GM12892 (cell line): ENCODE measurements at places on chromosomes 4 and X.

DNA sequence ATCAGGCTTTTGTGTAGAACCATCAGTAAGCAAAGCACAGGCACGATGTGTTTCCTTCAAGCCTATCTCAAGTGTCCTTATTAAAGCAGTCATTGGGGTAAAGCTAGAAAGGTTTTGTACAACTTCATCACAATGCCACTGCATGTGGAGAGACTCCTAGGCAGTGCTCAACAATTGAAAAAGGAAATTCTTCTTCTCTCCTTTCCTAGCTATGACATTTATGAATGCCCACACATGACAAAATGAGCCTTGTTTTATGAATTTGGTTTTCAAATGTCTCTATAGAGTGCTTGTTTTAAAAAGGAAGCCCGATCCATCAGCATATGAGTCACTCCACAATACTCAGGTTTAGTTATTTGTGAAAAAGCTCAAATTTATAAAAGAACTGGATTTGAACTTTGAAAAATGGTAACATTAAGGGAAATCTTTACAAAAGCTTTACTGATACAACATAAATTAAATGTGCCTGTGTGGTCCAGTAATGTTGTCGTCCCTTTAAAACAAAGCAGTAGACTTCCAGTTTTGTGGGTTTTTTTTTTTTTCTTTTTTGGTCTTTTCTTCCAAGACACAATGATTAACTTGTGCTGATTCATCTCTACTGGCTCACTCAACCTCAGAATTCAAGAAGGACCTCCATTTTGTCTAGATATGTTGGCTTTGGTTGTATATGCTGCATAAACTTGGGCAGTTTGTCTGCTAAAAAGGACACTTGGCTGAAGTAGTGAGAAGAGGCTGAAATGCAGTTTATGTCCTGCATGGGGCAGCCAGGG is 273.8 kb downstream of the GASK1B start:
- no peak for DNase-seq

GRCh38 chr4:4455210-4455865 is 68.4 kb downstream of the NSG1 start:
- no peak for DNase-seq

DNA sequence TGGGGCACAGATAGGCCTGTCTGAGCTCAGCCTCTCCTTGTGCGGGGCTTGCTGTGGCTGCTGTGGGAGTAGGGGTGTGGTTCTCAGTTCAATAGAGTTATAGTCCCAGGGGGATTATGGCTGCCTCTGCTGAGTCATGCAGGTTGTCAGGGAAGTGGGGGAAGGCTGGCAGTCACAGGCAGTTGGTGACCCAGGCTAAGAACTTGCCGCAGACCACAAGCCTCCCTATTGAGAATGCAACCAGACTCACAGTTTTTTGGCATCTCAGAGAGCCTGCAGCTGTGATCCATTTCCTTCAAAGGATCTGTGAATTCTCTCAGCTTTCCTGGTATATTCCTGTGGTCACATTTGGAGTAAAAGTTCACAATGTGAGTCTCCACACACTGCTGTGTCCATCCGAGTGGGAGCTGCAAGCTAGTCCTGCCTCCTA is 364.9 kb downstream of the ZNF674 start:
- DNase-seq = no peak

- no peak for DNase-seq
Observed at GRCh38 chr4:17115583-17115982, 217.1 kb upstream of the LDB2 start.

DNA sequence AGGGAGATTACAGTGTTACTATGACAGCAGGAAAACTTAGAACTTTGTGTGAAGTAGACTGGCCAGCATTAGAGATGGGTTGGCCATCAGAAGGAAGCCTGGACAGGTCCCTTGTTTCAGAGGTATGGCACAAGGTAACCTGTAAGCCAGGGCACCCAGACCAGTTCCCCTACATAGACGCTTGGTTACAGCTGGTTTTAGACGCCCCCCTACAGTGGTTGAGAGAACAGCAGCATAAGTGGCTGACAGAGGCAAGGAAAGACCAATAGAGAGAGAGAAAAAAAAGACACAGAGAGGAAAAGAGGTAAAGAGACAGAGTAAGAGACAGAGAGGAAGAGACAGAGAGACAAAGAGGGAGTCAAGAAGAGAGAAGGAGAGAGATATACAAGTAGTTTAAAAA is 144.5 kb downstream of the GC start:
- no peak for DNase-seq

DNA sequence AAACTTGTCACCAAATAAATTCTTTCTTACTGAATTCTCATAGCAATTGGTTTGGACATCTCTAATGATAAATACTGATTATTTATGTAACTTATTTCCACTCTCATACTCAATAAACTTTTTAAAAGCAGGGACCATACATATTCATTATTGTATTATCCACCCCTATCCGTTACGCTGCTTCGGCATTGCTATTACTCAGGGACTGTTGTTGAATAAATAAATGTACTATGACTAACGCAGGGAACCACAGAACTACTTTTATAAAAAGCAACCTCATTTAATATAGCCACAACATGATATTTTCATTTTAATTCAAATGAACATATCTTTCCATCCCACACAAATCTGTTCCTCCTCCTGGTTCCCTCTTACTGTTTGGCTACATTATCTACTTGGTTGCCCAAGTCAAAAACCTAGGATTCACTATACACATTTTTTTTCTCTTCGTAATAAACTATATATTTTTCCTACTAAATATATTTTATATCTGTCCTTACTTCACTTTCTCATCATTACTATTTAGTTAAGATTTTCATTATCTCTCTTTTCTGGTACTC is 14.9 kb upstream of the ANKRD50 start:
- DNase-seq = no peak

DNA sequence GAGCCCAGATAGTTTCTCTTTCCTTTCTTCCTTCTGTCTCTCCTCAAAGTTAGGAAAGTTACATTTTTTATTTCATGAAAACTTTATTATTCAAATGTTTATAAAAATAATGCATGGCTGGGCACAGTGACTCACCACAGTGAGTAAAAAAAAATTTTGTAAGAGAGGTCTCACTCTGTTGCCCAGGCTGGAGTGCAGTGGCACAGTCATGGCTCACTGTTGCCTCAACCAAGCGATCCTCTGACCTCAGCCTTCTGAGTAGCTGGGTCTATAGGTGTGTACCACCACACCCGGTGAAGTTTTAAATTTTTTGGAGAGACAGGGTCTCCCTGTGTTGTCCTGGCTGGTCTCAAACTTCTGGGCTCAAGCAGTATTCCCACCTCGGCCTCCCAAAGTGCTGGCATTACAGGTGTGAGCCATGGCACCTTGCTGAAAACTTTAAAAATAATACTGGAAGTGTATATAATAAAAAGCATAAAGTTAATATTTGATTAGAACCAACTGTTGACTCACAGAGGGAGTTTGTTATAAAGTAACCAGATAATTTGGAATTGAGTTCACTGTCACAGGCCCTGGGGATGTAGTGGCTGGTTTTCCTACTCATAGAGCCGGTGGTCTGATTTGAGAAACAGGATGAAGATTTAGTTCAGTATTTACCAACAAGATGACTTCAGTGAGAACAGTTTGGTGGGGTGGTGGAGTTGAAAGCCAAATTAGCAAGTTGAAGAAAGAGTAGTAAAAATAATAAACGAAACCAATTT is 18.0 kb downstream of the CMC4 start:
- DNase-seq = no peak

- no peak for DNase-seq
Observed at GRCh38 chr4:118825799-118826198, 10.1 kb downstream of the SEC24D start.

GRCh38 chr4:82376109-82376508 is 2.3 kb upstream of the HNRNPD start:
- DNase-seq = no peak

- no peak for DNase-seq
Observed at GRCh38 chrX:49856819-49857218, 22.5 kb upstream of the USP27X start.

DNA sequence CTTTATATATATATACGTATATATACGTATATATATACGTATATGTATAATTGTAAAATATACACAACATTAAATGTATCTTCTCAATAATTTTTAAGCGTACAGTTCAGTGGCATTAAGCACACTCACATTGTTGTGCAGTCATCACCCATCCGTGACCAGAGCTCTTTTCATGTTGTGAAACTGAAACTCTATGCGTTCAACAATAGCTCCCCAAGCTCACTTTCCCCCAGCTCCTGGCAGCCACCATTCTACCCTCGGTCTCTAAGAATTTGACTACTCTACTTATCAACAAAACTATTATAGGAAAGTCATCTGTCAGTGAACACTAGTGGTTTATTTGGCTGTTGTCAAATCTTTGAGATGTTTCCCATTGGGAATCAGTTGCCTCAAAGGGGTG is 621.8 kb upstream of the GALNT7 start:
- DNase-seq = no peak

GRCh38 chrX:130575831-130576389 is 174.1 kb downstream of the RBMX2 start:
- DNase-seq = peak; percentile 19

- no peak for DNase-seq
Observed at GRCh38 chr4:930827-931193, 1.3 kb downstream of the GAK start.

GRCh38 chr4:128978985-128979384 is 114.4 kb downstream of the SCLT1 start:
- DNase-seq = no peak

DNA sequence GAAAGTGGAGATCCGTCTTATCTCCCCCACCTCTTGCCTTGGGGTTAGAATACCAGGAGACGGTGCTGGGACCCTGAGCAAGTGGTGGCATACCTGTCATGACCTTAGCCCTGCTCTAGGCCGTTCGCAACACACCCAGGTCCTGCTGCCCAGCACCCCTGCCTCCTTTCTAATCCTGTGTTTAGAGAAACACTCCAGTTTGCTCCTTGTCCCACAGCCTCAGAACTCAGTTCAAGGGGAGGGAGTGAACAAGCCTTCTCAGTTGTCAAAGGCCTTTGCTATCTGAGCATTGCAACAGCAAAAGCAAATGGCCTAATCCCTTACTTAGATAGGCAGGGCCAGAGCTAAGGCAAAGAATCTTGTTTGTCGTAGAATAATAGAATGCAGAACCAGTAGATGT is 67.9 kb downstream of the CHRNA9 start:
- DNase-seq = no peak

DNA sequence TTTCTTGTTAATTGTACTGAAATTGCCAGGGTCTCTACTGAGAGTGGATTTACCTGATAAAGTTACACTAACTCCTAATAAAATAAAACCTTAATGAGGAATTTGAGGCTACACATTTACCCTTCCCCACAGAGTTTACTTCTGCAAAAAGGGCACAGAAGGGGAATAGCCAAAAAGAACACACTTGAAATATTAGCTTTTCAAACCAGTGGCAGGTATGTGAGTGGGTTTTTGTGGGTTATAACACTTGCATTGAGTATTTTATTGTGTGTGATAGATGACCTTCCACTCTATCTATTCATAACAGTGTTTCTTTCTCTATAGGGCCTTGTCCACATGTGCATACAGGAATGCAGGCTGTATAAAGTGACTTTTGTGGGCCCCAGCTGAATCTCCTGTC is 5.0 kb upstream of the GPR174 start:
- no peak for DNase-seq

DNA sequence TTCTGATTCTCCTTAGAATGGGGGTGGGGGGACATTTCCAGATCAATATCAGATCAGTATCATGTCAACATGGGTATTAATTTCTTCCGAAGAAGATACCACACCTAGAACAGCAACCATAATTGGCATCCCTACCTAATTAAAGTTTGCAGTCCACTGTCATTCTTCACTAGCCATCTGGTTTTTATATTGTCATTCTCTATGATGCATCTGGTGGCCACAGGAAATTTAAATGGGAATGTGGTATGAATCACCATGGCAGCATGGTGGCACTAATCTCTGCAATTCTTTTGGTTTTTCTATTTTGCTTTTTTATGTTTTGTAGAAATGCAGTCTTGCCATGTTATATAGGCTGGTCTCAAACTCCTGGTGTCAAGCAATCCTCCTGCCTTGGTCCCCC is 16.6 kb upstream of the UBE2D3 start:
- DNase-seq = no peak

- no peak for DNase-seq
Observed at GRCh38 chr4:114472269-114473032, 126.2 kb upstream of the UGT8 start.

- DNase-seq = no peak
Observed at GRCh38 chr4:159367781-159368080, 264.9 kb downstream of the RAPGEF2 start.

DNA sequence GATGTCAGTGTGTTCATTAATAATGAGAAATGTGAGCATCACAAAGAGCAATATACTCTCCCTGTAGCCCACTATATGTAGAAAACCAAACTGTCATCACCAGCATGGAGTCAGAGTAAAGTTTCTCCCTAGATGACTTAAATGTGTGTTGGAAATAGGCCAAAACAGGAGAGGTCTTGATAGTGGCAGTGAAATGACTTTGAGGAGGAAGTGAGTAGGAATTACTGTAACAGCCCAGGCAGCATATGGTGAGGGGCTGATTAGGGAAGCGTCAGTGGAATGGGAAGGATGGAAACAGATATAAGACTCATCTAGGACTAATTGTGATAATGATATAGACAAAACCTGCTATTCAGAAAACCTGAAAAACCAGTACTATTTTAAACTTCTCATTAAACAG is 83.9 kb downstream of the ATXN3L start:
- DNase-seq = no peak

GRCh38 chrX:9542106-9542760 is 77.4 kb downstream of the TBL1X start:
- no peak for DNase-seq

DNA sequence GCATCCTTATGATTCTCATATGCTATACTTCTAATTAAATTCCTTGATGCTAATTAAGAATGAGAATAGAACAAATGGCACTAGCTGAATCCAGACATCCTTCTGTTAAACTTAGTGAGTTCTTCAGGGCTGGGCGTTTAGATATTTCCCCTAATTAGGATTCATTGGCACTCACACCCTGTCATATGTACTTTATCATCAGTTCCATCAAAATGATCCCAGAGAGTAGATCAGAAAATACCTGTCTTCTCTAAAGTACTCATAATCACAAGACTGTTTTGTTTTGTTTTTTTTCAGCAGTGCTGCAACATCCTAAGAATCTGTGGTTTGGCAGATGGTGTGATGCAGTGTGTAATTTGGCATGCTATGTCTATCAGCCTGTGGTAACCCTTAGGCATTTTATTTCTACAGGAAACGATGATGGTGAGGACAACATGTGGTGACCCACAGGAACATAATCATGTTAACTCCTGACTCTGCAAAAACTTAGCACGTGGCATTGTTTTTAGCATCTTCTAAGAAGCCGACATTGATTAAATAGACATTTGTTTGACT is 2528.4 kb downstream of the ARAP2 start:
- no peak for DNase-seq

GRCh38 chr4:6886886-6887285 is 22.7 kb upstream of the TBC1D14 start:
- DNase-seq = no peak

DNA sequence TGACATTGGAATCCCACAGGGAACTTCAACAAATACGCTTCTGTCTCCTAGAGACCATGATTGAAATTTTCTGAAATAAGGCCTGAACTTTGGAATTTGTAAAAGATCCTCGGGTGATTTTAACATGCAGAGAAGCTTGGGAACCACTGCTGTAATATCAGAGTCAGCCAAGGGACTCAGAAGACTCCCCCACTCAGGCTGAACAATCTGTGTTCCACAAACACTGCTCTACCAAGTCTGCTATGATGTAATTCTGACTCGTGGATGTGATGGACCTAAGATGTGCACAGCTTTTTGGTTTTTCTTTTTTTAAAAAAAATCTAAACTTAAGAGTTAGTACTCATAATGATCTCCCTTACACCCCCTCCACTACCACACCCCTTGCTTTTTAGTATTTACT is 26.0 kb downstream of the LRP2BP start:
- no peak for DNase-seq
